SW480 (cell line): ENCODE measurements at places on chromosomes 12 and 14.

DNA sequence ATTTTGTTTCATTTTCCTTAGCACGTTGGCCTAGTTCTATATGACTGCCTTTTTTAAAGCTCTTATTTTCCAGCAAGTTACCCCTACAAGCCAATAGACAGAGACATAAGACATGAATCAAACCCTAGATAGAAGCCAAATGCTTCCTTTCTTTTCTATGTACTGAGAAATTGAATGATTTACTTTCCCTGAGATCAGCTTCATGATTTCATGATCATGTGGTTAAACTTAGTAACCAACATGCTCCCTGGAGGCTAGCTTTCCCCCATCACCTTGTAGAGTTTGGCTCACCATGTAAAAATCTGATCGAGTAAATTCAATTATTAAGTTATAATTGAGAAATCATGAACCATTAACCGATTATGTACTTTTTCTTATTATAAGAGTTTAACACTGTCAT lies 148.1 kb upstream of the LRIG3 start:
- DNase-seq, result no peak

GRCh38 chr14:89678768-89679167 lies 261.7 kb upstream of the FOXN3 start:
- no peak for DNase-seq

GRCh38 chr12:109767456-109767855 lies 53.8 kb downstream of the FAM222A start:
- DNase-seq, result peak; percentile 94

GRCh38 chr12:112001576-112001975 lies 11.4 kb downstream of the TMEM116 start:
- DNase-seq, result no peak

DNA sequence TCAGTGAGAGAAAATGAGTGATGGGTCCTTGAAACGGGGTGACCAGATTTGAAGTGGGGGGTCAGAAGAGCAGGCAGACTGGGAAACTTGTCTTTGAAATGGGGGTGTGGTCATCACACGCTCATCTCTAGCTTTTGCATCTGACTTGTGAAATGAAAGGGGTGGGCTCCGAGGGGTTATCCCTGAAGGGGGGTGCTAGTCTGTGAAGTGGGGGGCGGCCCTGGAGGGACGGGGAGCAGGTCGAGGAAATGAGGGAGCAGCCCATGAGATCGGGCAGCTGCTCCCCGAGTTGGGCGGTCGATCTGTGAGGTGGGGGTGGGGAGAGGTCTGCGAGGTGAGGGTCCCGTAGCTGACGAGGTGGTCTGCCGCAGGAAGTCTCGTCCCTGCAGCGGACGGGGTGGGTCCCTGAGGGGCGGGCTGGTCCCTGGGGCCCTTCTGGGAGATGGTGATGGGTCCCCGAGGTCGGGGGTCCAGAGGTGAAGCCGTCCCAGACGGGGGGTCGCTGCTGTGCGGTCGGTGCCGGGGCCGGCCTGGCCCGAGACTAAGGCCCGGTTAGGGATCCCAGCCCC lies 542 bp downstream of the PXN start:
- DNase-seq, result no peak
